ENCODE measurements at places on chromosomes 11 and 22. TPM values are rescaled to one million over a fixed set of nuclear protein-coding genes. Genes with fewer than 3 reads are reported as not detected.

DEPDC7 gene
- total RNA-seq: 53.8 TPM

TRIM64C gene
- total RNA-seq: not detected

DNA sequence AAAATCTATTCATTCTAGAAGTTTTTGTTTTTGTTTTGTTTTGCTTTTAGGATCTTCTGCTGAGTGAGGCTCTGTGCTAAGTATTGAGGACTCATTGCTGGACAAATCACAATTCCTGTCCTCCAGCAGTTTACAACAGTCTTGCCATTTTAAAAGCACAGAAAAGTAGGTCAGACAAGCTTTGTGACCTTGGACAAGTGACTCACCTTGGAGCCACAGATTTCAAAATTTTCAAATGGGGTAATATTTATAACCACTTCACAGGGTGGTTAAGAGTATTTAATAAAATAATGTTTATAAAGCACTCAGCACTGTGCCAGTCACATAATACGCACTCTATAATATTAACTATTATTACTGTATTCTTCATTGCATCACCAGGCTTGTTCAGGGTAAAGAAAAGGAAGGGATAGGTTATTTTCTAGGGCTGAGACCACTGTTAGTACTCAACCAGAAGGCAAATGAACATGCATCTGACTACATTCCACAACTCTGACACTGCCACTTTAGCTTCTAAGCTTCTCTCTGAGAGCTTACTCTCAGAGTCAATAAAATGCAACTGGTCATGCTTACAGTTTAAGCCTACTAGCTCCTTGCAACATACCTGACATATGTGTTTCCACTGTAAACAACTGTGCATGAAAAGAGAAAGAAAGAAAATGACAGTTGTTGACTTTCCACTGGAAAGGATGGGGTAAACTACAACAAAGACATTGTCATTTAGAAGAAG is 63.2 kb upstream of the FIBIN start:
- DNase-seq: peak; percentile 64

- peak; percentile 57 for DNase-seq
Observed at GRCh38 chr11:18144243-18144642, 11.9 kb downstream of the MRGPRX3 start.

GRCh38 chr22:35648066-35649025 is at the start of gene APOL6:
APOL6 (plus strand) TSS chr22:35648446; CDS start chr22:35656426, 7,980 bp downstream.
- peak; percentile 79 for DNase-seq

GRCh38 chr11:68403831-68404230 is 56.7 kb upstream of the PPP6R3 start:
- DNase-seq: no peak

GRCh38 chr11:108142304-108142703 is 20.9 kb downstream of the ACAT1 start:
- DNase-seq: no peak

DNA sequence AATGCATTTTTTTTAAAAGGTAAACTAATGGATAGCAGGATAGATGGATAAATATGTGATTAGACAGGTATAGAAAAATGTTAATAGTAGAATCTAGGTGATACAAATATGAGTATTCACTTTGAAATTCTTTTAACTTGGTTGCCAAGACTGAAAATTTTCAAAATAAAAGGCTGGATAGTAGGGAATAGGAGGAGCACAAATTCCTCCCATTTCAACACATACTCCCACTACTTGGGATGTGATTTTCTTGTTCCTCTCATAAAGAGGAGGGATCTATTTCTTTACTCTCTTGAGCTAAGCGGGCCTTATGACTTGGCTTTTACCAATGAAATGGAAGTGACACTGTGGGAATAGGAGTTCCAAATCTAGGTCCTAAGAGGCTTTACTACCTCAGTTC is 35.9 kb downstream of the PIK3C2A start:
- DNase-seq: no peak

DNA sequence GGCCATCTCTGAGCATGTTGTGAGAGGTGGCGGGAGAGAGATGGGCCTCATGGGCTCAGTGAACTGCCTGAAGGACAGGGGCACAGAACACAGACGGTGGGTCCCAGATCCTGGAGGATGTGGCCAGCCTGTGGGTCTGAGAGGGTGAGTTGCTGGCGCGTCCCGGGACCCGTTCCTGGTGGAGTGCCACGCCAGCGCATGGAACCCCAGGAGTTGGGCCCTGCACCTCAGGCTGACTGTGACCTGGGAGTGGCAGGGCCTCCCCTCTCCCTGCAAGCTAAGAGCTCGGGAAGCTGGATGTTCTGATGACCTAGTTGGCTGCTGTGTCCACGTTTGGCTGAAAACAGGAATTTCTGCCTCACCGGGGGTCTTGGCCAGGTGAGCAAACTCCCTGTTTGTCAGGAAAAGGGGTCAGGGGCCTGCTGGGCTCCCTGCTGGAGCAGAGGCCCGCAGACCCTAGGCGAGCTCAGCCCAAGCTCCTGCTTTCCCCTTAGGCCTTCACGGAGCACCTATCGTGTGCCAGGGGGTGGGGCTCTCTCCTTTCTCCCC is 15.0 kb downstream of the LRRC32 start:
- DNase-seq: no peak

GRCh38 chr22:20141186-20142077 is 9.4 kb downstream of the CCDC188 start:
- DNase-seq: peak; percentile 82

- peak; percentile 66 for DNase-seq
Observed at GRCh38 chr11:63916837-63917691, at the start of gene RCOR2. RCOR2 (minus strand) TSS chr11:63917164; CDS start chr11:63916456, 708 bp downstream.

GRCh38 chr11:128318856-128319474 is 268.4 kb downstream of the ETS1 start:
- DNase-seq: no peak

- no peak for DNase-seq
Observed at GRCh38 chr22:20793748-20794649, 20.1 kb downstream of the SERPIND1 start.

Data from LHCN-M2 (cell line).